Right lung (tissue), 10 donors: ENCODE measurements at places on chromosomes 16 and 17.

- DNase-seq: no peak
These were observed 6.1 kb upstream of the RNF157 start for GRCh38 chr17:76246080-76247066.

GRCh38 chr16:76639685-76640289 lies 362.6 kb downstream of the CNTNAP4 start:
- DNase-seq: no peak

DNA sequence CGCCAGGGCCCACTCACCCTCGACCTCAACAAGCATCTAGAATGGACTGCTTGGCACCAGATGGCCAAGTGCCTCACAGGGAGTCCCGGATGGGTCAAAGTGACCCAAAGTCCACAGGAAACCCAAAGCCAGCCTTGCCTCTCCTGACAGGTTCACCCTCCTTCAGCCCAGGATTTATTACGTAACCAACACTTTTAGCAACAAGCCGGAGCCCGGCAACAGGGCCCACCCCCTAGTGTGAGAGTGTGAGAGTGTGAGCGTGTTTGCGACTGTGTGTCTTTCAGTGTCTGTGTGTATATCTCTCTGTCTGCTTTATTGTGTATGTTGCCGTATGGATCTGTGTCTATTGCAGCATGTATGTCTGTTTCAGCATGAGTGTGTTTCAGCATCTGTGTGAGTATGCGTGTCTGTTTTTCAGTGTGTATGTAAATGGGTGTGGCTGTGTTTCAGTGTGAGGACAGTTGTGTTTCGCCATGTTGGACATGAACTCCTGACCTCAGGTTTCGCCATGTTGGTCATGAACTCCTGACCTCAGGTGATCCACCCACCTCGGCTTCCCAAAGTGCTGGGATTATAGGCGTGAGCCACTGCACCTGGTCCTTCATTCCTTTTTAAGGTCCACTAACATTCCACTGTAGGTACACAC lies 13.7 kb upstream of the PEMT start:
- no peak for DNase-seq

GRCh38 chr16:2529961-2530628 lies 1.1 kb downstream of the CEMP1 start:
- no peak for DNase-seq

DNA sequence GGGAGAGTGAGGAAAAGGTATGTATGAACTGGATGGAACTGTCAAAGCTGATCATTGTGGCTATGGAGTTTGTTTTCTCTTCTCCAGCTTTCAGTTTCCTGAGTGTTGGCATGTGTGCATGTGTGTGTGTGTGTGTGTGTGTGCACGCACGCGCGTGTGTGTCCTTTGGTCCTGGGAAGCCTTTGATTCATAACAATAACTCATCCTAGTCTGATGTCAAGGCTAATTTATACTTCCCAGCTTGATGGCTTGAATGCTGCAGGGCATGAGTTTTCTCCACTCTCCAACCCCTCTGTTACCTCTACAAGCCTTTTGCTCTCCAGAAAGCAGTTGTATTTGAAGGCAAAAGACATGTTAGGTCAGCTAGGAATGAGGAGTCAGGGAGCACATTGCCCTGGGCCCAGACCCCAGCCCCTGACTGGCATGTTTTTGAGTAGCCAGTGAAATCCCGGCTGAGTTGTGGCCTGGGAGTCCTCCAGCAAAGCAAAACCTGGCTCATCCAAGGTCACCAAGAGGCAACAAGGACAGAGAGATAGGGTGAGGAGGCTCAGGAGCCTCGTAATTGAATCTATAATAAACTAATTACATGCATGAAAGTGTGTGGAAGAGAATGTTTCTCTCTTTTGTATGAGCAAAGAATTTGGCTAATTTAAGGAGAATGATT lies 8.9 kb upstream of the CDC42EP4 start:
- DNase-seq: no peak

DNA sequence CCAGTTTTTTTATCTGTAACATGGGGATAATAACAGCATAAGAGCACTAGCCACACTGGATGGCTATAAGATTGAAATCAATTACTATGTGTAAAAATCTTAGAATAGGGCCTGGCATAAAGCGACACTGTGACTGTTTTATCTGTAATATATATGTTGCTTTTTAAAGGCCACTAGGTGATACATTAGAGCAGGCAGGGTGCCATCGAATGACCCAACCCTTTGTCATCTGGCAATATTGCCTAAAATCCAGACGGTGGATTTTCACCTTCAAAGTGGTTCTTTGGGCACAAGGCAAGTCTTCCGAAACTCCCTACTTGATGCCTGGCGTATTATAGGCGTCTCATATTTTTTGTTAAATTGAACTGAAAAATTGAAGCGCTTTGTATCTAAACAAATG lies 69.1 kb downstream of the PRKCA start:
- DNase-seq: no peak

GRCh38 chr17:79977161-79977631 lies 58.5 kb downstream of the TBC1D16 start:
- DNase-seq: no peak

- no peak for DNase-seq
These were observed 6.9 kb downstream of the ZNF205 start for GRCh38 chr16:3119286-3119685.

- DNase-seq: no peak
These were observed 83.9 kb downstream of the YPEL2 start for GRCh38 chr17:59415397-59415796.

DNA sequence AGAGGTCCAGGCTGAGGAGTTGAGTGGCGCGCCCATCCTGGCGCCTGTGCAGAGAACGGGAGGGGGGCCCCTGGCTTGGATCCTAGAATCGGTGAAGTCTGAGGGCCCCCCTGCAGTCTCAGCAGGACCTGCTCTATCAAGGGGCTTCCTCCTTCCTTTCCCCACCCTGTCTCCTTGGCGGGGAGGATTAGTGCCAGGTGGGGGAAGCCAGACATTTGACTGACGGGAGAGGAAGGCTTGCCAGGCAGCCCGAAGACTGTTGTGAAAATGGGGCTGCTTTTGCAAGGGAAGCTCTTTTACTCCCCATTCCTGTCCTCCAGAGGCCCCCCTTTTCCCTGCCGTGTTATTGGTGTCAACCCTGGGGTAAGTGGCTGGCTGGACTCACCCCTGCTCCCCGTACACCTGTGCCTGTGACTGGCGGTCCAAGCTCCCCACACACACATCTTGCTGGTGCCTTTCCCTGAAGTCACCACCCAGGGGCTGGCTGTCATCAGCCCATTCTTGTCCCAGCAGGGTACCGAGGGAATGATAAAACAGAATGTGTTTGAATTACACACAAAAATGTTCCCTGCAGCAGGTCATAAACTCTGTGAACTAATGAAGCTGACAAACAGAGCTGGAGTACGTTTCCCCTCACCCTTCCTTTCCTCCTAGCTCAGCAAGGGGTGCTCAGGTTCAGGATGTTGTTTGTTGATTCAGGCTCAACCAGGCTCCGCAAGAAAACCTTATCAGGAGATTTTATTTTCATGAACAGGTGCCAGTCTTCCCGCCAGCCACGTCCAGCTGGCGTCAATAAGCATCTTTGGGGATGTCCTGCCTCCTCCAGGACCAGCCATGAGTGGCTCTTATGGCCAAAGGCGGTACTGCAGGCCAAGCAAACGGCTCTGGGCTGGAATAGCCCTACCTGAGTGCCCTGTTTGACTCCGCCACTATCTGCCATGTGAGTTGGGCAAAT lies 4.4 kb upstream of the ARMC7 start:
- DNase-seq: no peak

DNA sequence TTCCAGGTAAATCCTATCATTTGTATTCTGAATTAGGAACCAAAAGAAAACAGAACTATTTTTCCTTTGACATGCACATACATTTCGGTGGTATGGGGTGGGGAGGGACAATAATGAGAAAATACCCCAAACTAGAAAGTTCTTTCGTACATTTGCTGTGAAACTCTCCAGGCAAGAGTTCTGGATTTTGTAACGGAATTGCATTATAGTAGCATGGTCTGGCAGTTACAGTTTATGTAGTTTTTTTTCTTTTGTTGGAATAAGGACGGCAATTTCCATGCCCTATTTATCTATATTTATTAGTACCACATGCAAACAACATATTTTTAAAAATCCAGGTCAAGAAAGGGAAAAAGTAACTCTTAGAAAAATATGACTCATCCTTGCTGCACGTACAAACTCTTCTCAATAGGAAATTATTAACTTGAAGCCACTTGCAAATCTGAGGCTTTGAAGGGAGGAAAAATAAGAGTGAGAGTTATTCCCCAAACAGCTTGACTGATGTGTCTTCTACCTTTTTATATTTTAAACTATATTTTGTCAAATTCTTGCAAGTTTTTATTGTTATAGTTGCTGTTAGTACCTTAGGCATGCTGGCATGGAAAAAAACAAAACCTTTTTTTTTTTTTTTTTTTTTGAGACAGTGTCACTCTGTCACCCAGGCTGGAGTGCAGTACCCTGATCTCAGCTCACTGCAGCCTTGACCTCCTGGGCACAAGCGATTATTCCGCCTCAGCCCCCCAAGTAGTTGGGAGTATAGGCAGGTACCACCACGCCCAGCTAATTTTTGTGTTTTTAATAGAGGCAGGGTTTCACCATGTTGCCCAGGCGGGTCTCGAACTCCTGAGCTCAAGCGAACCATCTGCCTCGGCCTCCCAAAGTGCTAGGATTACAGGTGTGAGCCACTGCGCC lies 69.3 kb downstream of the WWP2 start:
- no peak for DNase-seq

GRCh38 chr17:4625181-4625617 lies 16.3 kb downstream of the ALOX15 start:
- no peak for DNase-seq
